DMS 273 treated with DMSO at 0.1 percent for 48 hours (cell line): ENCODE measurements at places on chromosomes 1 and 21.

- no peak for DNase-seq
Observed at GRCh38 chr1:26181586-26182382, 4.5 kb downstream of the CNKSR1 start.

DNA sequence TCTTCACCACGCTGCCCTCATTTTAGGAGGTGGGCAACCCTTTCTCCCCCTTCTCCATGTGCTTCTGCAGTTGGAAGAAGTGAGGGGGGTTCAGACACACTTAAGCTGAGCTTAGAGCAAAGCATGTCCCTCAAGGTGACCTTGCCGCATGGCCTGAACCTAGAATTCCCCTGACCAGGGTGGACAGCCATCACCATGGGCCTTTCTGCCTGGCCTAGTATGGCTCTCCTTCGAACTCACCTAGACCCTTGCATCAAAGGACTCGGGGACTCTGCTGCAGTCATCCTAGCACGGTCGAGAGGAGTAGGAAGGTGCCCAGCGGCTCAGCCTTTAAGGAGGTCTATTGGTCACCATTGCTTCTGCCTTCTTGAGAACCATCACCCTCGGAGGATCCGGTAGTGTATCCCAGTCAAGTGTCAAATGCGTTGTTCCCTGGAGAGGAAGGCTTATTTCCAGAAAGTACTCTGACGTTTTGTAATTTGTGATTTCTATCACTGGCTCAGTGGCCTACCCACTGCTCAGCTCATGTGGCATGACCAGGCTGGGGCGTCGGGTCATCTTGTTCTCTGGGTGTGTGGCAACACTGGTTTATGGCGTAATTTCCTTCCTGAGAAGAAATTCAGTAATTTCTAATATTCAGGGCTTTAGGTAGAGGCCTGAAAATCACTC, at the start of gene KCNE1:
KCNE1 (minus strand) TSS at position 424 of the 669 bp plus-strand sequence. CDS start 62,576 bp downstream, outside the sequence.
- DNase-seq, result no peak

- no peak for DNase-seq
Observed at GRCh38 chr1:29364101-29364678, 127.9 kb downstream of the PTPRU start.

DNA sequence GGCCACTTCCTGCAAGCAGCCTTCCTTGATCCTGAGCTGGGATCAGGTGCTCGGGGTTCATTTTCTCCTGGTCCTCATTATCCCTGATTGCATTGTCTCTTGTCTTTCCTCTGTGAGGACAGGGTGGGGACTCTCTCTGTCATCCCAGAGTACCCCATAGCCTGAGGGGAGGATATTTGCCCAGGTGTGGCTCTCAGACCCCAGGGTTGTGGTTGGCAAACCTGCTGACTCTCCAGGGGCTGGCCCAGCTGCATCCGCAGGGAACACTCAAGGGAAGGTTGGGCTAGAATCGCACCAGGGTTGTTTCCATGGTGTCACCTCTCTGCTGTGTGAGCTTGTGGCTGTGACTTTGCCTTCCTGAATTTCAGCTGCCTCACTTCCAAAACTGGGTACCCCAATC, 276.8 kb upstream of the C1orf174 start:
- DNase-seq, result no peak

GRCh38 chr1:218425647-218426342, 80.7 kb downstream of the TGFB2 start:
- no peak for DNase-seq

DNA sequence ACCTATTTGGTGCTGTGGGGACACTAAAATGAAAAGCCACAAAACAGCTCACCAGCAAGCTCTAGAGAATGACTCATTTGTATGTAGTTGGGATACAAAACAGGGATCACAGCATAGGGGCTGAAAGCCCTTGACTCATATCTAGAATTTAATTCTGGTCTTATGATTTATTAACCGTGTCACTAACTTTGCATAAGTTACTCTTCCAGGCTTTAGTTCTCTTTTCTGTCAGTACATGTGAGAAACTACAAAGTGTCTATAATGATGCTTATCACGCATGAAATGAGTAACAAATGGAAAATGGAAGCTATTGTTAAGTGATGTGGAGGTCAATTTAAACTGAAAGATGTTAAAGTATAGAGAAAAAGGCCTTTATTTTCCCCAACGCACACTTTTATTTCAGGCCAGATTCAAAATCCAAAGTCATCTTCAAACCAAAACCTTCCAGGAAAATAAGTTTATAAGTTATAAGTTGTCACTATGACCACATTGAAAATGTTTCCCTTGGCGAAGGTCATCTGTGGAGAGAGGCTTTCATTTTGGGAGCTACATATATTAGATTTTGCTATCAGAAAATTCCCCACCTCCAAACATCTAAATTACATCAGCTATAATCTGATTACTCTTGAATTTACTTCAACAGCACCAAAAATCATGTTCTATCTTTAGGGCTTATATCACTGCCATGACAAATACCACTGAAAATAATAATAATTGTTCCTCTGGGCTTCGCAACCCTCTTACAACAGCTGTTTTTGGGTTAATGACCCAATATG, 430.5 kb downstream of the MRPL39 start:
- no peak for DNase-seq

GRCh38 chr1:43430831-43431230, 22.9 kb downstream of the HYI start:
- DNase-seq, result no peak

DNA sequence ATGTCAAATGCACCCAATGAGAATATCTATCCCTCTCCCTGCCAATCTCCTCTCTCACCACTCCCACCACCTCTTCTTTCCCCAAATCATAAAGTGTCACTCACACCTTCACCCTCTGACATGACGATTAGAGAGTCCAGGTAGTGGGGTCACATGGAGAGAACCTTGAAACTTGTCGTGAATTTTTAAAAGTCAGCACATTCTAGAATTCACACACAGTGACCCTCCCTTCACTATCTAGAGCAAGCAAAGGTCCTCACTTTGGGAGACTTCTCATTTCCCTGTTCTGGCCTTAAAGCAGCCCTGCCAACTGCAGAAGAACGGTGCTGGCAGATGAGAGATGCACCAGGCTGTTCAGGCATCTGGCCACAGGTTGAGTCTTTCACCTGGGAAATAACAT, 61.9 kb downstream of the CD34 start:
- DNase-seq, result no peak

GRCh38 chr1:9792156-9793042, 31.4 kb downstream of the CLSTN1 start:
- peak; percentile 73 for DNase-seq
